Astrocyte of the cerebellum (primary cell): ENCODE measurements at places on chromosomes 6 and 20.

DNA sequence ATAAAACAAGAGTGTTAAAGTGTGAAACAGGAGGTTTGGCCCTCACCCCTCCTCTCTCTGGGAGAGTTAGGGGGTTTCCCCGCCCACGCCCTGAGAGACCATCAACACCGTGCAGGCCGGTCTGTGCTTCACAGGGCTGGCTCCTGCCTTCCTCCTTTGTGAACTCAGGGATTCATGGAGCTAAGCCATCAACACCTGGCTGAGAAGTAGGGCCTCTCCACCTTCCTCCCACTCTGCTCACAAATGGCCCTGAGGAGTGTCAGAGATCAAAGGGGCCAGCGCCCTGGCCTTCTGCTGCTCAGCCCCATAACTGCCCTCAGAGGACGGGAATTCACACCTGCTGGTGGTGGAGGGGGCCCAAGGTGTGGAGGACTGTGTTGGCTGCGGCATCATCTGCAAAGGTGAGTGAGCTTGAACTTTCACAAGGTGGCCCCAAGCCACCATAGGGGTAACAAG is 88.6 kb downstream of the PSMB1 start:
- no peak for DNase-seq

DNA sequence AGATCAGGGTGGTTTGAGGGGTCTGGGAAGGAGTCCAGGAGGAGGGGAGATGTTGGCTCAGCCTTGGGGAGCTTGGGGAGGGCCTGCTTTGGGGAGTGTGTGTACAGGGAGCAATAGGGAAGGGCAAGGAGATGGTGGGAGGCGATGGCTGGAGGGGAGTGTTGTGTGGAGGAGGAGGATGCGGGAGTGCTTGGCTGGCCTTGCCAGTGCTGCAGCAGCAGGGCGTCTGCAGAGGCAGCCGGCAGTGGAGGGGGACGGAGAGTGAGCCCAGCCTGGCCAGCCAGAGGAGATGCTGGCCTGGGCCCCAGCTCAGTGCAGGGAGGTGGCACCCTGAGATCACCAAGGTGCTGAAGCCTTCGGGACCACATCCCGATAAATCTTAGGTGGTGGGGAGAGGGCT is 3.9 kb downstream of the IP6K3 start:
- no peak for DNase-seq

GRCh38 chr6:5531853-5532375 is 270.6 kb downstream of the FARS2 start:
- DNase-seq = no peak

- no peak for DNase-seq
These were observed 75.8 kb downstream of the CDH22 start for GRCh38 chr20:46232539-46232938.

- DNase-seq = no peak
These were observed 468.0 kb downstream of the UTRN start for GRCh38 chr6:144753023-144753705.

DNA sequence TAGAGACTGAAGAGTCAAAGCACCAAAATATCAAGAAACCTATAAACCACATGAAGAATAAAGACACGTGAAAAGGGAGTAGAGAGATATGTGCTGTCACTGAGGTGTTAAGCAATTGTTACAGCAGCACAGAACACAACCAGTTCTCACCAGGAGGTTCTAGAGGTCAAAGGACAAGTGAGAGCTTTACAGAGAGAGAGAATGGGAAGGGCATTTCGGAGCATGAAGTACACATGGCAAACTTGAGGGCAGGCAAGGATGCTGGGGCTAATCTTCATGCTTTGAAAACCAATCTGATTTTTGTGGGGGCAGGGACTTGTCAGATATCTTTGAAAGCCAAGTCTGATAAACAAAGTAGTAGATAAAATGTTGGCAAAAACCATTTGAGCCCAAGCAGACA is 142.3 kb upstream of the NRSN1 start:
- DNase-seq = no peak

DNA sequence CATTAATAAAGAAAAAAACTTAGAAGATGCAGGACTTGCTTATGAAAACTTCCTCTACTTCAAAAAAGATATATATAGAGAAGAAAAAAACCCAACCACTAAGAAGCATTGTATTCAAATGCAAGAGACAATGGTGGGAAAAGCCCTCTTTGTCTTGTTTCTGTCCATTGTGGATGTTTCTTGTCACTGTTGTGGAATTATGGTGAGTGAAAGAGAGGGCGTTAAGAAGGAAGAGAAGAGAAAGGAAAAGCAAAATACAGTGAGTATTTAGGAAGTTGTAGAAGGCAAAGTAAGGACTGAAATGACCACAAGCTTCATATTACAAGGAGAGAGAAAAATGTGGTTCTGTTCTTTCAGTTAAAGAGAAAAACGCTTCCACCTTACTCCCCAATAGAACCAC is 14.1 kb upstream of the THBD start:
- no peak for DNase-seq
